ENCODE measurements at places on chromosomes 4 and X.

DNA sequence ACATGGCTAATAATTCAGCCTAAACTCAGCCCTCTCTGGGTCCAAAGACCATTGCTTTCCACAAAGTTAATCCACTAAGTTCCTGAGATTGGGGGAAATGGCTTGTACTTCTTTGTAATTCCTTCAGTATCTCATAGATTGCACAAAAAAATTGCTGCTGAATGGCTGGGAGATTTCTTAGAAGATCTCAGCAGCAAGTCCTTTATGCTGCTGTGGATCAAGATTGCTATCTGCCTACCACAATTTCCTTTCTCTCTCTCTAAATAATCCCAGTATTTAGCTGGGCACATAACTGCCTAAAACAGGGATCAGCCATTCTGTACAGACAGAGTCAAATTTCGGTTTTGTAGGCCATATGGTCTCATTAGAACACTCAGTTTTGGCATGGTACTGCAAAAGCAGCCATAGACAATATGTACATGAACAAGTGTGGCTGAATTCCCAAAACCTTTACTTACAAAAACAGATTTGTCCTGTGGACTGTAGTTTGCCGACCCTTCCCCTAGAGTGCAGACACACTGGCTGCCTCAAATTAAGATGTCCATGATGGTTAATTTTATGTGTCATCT lies 18.5 kb upstream of the HOPX start:
- no peak for DNase-seq

- DNase-seq: no peak
Observed at GRCh38 chrX:74230094-74230493, 73.9 kb upstream of the ZCCHC13 start.

DNA sequence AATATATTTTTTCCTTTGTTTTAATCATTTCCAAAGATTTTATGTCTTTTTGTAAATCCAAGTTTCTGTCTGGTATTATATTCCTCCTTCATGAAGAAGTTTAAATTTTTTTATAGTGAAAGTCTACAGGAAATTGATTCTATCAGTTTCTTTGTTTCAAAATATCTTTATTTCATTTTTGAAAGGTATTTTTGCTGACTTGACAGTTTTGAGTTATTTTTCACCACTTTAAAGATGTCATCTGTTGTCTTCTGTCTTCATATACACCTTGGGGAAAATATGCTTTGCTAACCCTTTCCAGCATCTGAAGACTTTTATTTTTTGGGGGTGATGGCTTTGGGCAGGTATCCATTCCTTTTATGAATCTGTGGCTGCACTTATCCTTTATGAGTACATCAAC lies 164.4 kb upstream of the EPHA5 start:
- DNase-seq: no peak

DNA sequence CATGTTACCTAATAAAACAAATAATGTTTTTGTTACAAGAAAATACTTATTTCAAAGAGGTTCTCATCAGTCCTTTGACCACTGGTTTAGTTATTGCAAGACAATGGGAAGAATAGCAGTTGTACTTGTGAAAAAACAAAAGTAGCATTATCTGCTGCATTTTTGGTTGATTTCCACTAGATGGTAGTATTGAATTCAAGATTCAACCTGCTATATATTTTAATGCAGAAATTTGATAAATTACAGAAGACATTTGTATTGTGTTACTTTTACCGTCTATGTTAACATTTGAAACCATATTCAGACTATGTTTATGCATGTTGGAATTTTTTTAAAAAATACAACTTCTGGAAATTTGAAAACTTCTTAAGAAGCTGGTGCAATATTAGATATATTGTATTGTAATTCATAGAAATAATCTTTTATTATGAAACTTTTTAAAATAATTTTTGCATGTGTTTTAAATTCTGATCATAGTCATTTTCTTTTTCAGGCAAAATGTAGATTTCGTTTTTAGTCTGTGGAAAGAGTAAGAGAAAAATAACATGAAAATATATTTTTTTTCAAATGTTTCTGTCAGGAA lies 56.4 kb downstream of the SPCS3 start:
- no peak for DNase-seq

DNA sequence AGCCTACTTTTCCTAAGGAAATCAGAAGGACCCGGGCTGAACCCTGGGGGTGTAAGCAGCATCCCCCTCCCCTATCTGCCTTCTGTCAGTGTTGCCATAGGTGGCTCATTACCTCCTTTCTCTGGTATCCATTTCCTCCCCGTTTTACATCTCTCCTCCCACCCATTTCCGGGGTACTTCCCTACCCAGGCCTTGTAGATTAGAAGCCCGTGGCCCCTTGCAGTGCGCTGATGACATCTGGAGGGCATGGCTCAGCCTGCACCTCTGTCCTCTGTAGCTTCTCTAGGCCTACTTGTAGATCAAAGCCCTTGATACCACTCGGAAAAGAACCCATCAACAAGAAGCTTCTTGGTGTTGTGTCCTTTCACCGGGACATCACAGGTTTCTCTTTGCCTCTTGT lies 71.8 kb downstream of the NBDY start:
- DNase-seq: no peak

DNA sequence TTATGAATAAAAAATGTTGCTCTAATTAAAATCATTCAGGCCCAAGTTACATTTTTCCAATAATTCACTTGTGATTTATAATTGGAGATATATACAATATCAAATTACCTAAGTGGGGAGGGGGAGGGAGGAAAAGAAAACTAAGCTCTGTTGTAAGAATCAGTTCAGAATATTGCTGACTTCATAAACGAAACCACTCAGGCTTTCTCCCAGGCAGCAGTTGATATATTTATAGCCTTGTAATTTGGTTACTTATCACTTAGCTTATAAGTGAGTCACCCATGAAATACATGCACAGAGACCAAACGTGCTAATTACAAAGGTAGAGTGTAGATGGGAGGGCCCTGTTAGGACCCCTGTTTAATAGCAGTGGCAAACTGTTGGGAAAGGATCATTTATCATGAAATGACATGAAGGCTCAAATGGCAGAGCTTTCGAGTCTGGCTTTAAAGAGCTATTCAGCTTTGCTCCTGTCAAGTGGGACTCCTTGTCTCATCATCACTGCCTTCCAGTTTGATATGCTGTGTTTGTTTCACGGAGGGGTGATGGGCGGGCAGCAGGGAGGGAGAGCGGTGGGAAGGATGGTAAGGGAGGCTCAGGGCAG lies 105.6 kb upstream of the PGRMC2 start:
- DNase-seq: no peak

DNA sequence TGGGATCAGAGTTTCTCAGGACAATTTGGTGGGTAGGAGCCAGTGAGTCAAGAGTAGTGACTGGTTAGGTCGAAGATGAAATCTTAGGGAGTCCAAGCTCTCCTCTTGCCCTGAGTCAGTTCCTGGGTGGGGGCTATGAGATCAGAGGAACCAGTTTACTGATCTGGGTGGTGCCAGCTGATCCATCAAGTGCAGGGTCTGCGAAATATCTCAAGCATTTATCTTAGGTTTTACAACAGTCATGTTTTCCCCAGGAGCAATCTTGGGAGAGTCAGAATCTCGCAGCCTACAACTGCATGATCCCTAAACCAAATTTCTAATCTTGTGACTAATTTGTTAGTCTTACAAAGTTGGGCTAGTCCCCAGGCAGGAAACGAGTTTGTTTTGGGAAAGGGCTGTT lies 1833.2 kb upstream of the PCDH7 start:
- DNase-seq: no peak

- no peak for DNase-seq
Observed at GRCh38 chr4:38204339-38205035, 244.3 kb downstream of the PTTG2 start.

DNA sequence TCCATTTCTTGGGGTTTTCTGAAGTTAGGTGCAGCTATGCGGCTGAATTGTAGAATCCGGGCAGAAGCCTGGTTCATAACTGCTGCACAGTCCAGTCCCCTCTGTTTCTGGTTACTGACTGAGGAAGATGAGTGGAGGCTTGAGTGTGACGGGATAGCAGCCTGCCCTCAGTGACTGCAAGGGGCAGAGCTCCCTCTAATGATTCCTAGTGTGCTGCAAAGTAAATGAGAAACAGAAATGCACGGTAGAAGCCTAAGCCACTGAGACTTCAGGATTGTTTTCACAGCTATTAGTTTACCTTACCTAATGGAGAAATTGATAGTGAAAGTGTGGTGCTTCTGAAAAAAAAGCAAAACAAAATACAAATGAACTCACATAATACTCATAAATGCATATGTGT lies 189.2 kb downstream of the GPM6A start:
- DNase-seq: no peak

GRCh38 chrX:135974279-135974856 lies 580 bp upstream of the MMGT1 start:
- peak; percentile 43 for DNase-seq

Measured in stimulated activated CD8-positive, alpha-beta memory T cell treated with anti-CD3 and anti-CD28 coated beads, Interleukin-2, amount 100 ng/mL, for 48 hours (primary cell).